Left lung (tissue), 14 donors: ENCODE measurements at places on chromosomes 7 and 10.
A peak's percentile ranks its signal among the peaks of the same experiment; 100 is the strongest.

DNA sequence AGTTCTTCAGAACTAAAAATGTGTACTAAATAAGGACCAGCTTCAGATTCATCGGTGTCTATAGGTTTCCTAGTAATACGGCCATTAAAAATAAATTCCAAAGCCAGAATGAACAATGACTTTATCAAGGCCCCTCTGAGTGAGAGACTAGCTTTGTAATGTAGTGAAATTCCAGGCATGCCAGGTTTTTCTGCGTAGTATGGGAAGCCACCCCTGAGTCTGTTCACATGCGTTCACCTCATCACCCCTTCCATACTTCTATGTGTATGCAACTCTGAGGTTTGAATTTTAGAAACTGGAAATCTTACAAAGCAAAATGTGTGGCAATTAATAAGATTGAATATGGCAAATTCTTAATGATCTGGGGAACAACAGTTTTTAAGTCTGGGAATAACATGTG is 24.5 kb downstream of the RNF32 start:
- DNase-seq = no peak

DNA sequence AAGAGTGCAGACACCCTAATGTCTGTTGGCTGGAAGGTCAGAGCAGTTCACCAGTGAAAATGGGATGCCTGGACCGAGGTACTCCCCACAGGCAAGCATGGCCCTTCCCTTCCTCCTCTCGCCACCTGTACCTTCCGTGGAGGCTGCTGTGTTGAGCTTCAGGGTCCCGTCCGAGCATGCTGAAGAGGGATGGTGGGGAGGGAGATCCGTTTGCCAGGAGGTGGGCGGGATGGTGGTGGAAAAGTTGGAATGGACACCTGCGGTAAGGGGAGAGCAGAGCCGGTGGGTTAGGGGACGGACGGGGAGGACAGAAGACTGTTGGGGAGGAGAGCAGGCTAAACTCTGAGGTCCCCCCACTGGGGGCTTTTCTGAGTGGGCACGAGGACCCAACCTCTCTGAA is 15.9 kb upstream of the ZNF777 start:
- no peak for DNase-seq

DNA sequence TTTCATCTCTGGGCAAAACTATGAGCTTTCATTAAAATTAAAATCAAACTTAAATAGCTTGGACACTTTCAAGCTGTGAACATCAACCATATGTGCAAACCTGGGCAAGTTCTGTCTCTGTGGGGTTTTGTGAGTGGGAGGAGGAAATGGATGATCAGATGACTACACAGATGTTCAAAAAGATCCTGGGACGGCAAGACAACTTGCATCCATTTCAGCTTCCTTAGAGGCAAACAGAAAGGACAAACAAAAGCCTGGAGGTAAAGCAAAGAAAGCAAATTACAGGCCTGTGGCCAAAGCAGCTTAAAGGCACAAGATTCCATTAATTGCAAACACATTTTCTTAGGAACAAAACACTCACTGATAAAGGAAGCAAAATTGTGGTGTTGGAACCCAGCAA is 222.2 kb downstream of the NEBL start:
- no peak for DNase-seq

GRCh38 chr10:13815756-13816155 is 229.0 kb downstream of the PRPF18 start:
- no peak for DNase-seq

- DNase-seq = no peak
These were observed 18.9 kb upstream of the RNF32 start for GRCh38 chr7:156621652-156622051.

- no peak for DNase-seq
These were observed 6.6 kb upstream of the VIPR2 start for GRCh38 chr7:159151231-159151630.

DNA sequence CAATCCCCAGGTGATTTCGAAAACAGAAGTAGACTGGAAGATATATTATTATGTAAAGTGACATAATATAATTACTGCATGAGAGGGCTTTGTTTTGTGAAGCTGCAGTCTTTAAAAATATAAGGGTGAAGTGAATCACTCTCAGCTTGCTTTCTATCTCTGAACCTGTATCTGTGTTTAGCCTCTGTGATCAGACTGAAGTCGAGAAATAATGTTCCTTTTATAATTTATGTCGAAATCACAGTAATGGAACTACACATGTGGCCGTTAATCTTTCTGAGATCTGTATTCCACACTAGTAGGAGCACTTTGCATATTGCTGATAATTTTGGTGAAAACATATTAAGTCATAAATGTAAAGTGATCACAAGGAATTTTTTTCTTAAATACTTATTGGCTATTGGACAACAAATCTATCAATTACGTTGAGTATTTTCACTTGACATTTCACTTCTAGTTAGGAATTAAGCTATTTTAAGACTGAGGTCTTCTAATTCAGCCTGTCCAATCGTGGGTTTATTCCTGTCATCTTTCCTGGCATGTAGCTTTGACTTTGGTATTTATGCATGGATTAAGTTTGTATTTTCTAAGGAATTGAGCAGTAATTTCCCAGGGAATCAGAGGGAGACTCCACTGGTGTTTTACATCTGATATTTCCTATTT is 268.2 kb upstream of the POT1 start:
- no peak for DNase-seq

DNA sequence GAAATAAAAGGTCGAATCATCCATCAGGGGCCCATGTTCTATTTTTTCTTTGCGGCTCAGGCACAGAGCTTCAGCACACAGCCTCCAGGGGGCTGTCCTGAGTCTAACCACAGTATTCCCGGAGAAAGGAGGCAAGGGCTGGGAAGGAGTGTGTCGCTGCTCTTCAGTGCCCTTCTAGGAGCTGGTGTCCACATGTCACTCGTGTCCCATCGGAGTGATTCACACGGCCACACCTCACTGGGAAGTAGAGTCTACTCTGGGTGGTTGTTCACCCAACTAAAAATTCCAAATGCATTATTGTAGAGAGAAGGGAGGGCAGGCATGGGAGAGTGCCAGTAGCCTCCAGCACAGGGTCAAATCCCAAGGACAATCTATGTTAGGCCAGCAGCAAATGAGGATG is 114.8 kb upstream of the LANCL2 start:
- no peak for DNase-seq

- DNase-seq = peak; percentile 48
These were observed 77.1 kb downstream of the KCNMA1 start for GRCh38 chr10:77560471-77560870.

- peak; percentile 80 for DNase-seq
These were observed 112.7 kb downstream of the SLIT1 start for GRCh38 chr10:97072851-97073665.

GRCh38 chr7:152571068-152571467 is 104.9 kb downstream of the XRCC2 start:
- no peak for DNase-seq

GRCh38 chr7:44398953-44399574 is 73.7 kb upstream of the CAMK2B start:
- no peak for DNase-seq

GRCh38 chr7:70744492-70744891 is 387.5 kb upstream of the GALNT17 start:
- no peak for DNase-seq

- peak; percentile 92 for DNase-seq
These were observed 60.6 kb upstream of the MSMB start for GRCh38 chr10:46106410-46107255.

DNA sequence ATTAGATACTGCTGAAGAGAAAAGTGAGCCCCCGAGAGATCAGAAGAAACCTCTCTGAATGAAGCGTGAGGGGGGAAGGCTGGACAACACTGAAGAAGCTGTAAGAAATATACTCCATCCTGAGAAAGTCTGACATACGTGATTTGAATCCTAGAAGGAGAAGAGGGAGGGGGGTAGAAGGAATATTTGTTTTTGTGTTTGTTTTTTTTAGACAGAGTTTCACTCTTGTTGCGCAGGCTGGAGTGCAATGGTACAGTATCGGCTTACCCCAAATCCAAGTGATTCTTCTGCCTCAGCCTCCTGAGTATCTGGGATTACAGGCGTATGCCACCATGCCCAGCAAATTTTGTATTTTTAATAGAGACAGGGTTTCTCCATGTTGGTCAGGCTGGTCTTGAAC is 52.6 kb downstream of the GALNT11 start:
- no peak for DNase-seq

DNA sequence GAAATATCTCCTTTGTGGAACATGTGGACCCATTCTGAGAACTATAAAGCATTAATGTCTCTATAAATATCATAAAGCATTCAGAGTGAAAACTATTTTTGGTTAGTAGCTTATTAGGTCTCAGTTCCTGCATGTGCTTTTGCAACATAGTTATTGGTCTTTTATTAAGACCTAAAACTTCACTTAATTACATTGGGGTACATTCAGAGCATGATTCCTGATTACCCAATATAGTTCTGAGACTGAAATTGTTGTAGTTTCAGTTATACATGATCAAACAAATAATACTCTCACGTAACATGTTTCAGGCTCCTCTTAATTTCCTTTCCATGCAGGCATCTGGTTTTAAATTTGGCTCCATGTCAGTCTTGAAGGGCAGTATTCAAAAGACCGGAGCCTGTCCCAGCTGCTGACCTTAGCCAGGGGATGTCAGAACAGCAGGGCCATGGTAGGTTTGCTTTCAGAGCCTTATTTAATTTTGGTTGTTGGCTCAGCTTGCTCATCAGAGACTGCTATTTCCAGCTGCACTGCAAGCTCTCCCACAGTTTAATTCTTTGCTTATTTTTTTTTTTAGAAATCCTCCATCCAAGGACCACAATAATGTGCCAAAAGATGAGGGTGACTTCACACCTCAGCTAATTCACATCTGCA is 447.8 kb upstream of the FZD8 start:
- DNase-seq = no peak

GRCh38 chr10:116708391-116708821 is 34.0 kb downstream of the HSPA12A start:
- DNase-seq = no peak

DNA sequence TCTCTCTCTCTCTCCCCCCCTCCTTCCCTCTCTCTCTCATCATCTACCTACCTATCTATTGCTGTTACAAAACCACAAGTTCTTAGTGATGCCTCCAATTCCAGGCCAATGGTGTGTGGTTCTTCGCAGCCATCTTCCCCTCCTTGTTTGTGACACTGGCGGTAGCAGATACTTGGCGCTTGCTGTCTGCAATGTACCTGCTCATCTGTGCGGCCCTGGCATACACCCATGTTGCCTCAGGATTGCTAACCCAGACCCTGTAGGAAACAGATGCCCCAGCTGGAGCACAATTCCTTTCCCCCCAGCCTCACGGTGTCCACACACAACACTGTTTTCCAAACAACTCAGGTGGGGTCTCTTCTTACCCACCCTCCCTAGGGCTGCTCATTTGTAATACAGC is 13.6 kb upstream of the DPYSL4 start:
- no peak for DNase-seq

DNA sequence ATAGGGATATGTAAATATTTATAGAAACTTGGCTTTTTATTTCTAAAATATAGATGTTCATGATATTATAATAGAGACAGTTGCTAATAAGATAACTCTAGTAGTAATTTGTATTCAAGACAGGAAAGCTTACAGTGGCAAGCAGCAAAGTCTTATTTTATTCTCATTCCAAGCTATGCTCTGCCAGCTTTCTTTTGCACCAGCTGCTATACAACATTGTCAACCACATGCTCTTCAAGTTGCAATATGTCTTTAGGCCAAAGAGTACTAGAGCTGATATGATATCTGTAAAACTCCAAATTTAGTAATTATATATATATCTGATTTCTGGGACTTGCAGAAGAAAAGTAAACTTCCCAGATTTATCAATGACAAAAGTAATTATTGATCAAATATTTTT is 350.1 kb downstream of the HGF start:
- DNase-seq = no peak

- no peak for DNase-seq
These were observed 84.6 kb downstream of the ICA1 start for GRCh38 chr7:8177109-8177933.

DNA sequence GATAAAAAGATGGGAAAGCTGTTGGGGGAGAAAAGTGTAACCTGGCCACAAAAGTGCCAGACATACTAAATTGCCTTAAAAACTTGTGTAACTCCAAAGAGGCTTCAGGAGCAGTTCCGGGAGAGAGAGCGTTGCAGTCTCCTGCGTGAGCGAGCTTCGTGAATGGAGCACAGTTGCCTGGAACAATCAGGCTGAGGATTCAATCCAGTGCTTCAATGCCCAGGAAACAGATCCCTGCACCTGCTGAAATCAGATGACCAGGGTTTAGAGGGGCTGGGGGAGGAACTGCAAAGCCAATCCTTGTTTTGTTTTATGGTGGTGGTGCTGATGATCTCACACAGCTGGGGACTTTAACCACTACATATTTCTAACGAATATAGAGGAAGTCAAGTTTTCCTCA is 398.3 kb downstream of the DPP6 start:
- no peak for DNase-seq

- no peak for DNase-seq
These were observed 63.1 kb downstream of the TLL2 start for GRCh38 chr10:96450529-96451207.

DNA sequence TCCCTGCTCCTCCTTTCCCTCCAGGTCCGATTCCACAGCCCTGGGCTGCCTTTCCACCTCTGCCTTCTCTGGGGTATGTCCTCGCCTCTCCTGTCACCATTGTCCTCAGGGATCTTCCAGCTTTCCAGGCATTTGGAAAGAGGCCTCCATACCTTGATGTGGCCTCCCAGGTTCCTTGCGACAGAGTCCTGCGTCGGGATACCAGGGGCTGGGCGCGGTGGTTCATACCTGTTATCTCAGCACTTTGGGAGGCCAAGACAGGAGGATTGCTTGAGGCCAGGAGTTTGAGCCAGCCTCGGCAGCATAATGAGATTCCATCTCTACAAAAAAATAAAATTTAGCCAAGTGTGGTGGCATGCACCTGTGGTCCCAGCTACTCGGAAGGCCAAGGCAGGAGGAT is 171.1 kb downstream of the CUX1 start:
- no peak for DNase-seq

DNA sequence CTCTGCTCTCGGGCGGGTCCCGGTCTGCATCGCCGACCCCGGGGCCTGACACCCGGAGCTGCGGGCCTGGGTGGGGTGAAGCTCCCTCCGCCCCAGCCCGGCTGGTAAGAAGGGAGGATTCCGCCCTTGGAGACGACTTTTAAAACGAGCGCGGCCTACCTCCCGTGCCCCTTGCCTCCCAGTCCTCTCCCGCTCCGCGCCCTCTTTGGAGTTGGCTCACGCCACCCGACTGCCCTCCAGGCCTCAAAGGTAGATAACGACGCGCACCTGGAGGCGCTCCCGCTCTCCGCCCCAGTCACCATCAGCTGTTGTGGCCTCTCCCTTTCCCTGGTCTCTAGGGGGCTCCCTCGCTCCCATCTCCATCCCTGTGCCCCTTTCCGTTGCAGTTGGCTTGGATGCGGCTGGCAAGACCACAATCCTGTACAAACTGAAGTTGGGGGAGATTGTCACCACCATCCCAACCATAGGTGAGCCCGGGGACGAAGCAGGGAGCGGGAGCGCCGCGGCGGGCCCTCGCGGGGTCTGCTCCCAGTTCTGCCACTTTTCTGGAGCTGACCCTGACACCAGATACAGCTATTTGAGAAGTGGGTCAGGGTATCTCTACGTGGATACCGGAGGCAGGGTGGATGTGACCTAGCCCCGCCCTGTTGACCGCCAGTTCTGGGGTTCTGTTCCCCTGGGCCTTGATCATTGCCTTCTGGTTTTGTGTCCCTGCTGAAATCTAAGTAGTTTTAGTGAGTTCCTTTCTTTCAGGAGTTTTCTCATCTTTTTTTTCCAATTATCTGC is 679 bp downstream of the ARF5 start:
- peak; percentile 46 for DNase-seq
